Glutamatergic neuron (in vitro differentiated cells): ENCODE measurements at places on chromosomes 11 and 22. TPM values are rescaled to one million over a fixed set of nuclear protein-coding genes. Genes with fewer than 3 reads are reported as not detected.
A peak's percentile ranks its signal among the peaks of the same experiment; 100 is the strongest.

DNA sequence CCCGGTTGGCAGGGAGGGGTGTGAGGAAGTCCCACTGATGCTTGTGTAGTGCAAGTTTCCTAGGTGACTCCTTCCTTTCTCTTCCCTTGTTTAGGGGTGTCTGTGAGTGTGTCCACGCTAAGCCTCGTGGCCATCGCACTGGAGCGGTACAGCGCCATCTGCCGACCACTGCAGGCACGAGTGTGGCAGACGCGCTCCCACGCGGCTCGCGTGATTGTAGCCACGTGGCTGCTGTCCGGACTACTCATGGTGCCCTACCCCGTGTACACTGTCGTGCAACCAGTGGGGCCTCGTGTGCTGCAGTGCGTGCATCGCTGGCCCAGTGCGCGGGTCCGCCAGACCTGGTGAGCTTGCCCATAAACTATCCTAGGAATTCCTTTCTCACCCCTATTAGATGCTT lies 10.4 kb downstream of the CCKBR start:
- H3K4me3 ChIP-seq, result no peak overlapping the region
- no peak for DNase-seq
- H3K36me3 ChIP-seq, result no peaks in the 10 kb centered on the region
- peaks cover 2% of the 10 kb centered on the region for H3K27me3 ChIP-seq

DNA sequence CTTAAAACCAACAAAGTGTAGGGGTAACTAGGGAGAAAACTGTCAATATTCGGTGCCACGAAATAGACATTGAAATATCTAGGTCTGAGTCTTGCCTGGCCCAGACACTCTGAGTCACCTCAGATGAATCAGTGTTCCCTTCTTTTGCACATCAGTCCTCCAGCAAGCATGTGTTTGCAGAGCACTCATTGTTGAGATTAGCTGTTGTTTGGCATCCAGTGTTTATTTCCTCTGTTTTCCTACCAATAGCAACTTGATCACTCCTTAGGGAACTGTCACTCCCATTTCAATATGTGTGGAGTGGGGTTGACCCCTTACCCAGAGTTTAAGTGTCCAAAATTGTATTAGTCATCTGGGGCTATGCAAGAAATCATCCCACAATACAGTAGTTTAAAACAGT lies 4.7 kb upstream of the ASCC2 start:
- DNase-seq, result no peak
- H3K4me1 ChIP-seq, result peaks cover 6% of the 10 kb centered on the region
- H3K36me3 ChIP-seq, result no peaks in the 10 kb centered on the region

DNA sequence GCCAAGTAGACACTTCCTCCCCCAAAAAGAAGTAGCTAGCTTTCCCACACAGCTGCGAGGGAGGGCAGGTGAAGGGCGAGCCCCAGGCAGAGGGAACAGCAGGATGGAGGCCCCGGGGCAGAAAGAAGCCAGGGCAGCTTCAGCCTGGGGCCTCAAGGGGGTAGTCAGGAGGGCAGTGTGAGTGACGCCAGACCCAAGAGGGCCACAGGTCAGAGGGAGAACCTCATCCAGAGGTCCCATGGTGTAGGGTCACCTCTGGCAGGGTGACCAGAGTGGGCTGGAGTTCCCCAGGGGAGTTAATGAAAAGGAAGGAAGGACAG lies 9.2 kb downstream of the PRR5 start:
- peaks cover 1% of the 10 kb centered on the region for H3K4me1 ChIP-seq
- H3K4me3 ChIP-seq, result no peak overlapping the region
- no peak for DNase-seq
- no peak overlapping the region for H3K27ac ChIP-seq
- H3K36me3 ChIP-seq, result no peaks in the 10 kb centered on the region

GRCh38 chr11:83205608-83206185 lies 12.2 kb downstream of the ANKRD42 start:
- no peaks in the 10 kb centered on the region for H3K27me3 ChIP-seq
- no peak overlapping the region for H3K4me3 ChIP-seq
- no peak for DNase-seq
- no peaks in the 10 kb centered on the region for H3K4me1 ChIP-seq

DNA sequence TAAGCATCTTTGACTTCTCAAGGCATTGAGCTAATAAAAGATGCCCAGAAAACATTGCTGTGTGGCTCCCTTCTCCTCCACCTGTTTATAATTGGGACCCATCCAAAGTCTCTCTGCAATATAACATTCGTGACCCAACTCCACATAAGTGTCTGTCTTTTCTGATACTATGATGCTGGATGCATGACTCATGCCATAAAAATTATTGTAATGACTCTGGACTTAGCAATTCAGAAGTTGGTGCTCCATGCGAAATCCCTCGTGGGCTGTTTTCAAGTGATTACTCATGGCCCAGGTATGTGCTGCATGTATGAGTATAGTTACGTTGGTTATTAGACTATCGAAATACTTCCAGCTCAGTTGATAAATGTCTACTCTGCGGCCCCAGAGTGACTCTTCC lies 11.7 kb downstream of the FJX1 start:
- H3K4me1 ChIP-seq, result peaks cover 4% of the 10 kb centered on the region
- peaks cover 2% of the 10 kb centered on the region for H3K27me3 ChIP-seq
- H3K4me3 ChIP-seq, result no peak overlapping the region

- no peaks in the 10 kb centered on the region for H3K36me3 ChIP-seq
- H3K27ac ChIP-seq, result no peak overlapping the region
- H3K4me3 ChIP-seq, result no peak overlapping the region
Measured at GRCh38 chr11:102974552-102975280, 19.2 kb upstream of the MMP13 start.

DNA sequence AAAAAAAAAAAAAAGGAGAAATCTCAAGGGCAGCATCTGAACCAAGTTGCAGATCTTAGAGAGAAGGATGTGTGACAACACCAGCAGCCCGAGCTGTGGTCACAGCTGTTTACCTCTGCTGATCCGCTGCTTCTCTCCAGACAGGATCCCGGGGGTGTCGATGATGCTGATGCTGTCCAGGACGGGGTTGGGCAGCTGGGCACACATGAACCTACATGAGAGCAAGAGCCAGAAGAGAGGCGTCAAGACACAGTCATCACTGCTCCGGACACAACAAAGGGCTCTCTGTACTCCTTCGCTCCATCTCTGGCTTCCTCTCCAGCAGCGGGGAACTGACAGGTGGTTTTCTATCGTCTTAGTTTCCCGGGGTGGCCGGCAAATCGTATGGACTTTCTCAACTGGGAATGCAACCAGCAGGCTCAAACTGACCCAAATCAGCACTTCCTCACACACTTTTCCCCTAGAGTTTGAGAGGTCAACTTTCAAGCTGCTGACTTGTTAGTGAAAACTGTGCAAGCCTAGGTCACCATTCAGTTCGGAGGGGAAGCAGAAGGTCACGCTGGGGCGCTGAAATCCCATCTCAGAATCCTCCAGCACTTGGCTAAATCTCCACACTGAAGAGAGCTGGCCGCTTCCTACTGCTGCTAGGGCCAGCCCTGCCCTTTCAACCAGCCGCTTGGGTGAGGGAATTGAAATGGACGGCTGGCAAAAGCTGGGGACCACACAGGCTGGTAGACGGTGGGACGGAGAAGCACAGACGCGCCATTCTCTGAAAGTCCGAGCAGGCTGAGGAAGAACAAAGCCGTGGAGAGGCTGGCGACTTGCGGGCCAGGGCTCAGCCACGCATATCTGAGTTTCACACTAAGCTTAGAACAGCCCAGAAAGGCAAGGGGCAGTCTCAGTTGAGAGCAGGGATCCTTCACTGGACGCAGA lies 3.8 kb downstream of the EHD1 start:
- H3K27me3 ChIP-seq, result peaks cover 10% of the 10 kb centered on the region
- peaks cover 35% of the 10 kb centered on the region for H3K4me1 ChIP-seq
- peak overlapping the region; percentile 99 for H3K4me3 ChIP-seq
- peak overlapping the region; percentile 26 for H3K27ac ChIP-seq
- no peaks in the 10 kb centered on the region for H3K36me3 ChIP-seq

- DNase-seq, result no peak
- peaks cover 9% of the 10 kb centered on the region for H3K4me1 ChIP-seq
- peaks cover 3% of the 10 kb centered on the region for H3K27me3 ChIP-seq
- no peak overlapping the region for H3K4me3 ChIP-seq
- peaks cover 10% of the 10 kb centered on the region for H3K36me3 ChIP-seq
Measured at GRCh38 chr11:33915526-33915925, 23.6 kb upstream of the LMO2 start.

Gene PRR33
- total RNA-seq, result not detected

Gene TRIM22
- total RNA-seq, result 5.0 TPM

Gene RAG2
- total RNA-seq, result not detected
